ENCODE measurements at places on chromosomes 12 and 14.

DNA sequence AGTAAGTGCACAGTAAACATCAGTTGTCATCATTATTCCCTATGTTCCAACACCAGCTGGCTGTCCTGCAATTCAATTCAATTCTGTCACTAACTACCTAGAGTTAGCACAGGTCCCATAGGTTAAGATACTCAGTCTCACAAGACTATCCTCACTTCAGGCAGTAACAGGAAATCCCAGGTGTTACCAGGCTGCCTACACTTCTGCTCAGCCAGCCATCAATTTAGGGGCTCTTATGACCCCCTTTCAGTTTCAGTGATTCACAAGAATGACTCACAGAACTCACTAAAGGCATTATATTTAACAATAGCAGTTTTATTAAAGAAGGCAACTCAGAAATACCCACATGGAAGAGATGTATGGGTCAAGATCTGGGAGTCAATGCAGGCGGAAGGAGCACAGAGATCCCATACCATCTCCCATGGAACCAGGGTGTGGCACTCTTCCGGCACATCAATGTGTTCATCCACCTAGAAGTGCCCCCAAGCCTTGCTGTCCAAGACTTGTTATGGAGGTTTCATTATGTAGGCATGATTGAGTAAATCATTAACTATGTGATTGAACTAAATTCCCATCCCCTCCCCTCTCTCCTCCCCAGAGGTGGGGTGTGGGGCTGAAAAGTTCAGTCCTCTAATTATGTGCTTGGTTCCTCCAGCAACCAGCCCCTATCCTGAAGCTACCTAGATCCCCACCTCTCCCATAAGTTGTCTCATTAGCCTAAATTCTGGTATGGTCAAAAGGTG, 120.8 kb upstream of the WSCD2 start:
- DNase-seq = no peak

GRCh38 chr14:76811561-76811960, 1.1 kb downstream of the ANGEL1 start:
- no peak for DNase-seq

GRCh38 chr12:132056320-132056719, 87.8 kb downstream of the DDX51 start:
- DNase-seq = no peak

DNA sequence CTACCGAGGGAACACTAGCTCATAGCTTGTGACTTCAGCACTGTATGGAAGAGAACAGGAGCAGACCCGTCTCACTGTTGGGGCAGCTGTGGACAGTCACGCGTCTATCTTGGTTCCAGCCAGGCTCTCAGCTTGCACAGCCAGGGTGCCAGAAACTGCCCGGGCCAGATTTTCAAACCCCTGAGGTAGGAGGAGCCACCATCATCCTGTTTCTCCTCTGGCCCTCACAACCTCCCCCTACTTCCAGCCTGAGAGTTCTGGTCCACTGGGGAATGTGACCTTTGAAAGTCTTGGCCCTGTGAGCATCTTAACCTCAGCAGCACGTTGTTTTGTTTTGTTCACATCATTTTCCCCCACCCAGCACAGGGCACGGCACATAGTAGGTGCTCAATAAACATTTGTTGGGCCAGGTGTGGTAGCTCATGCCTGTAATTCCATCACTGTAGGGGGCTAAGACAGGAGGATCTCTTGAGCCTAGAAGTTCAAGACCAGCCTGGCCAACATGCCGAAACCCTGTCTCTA, 50.4 kb downstream of the PSMA6 start:
- DNase-seq = no peak
